Pancreas (tissue), 10 donors: ENCODE measurements at places on chromosomes 2 and 18.

DNA sequence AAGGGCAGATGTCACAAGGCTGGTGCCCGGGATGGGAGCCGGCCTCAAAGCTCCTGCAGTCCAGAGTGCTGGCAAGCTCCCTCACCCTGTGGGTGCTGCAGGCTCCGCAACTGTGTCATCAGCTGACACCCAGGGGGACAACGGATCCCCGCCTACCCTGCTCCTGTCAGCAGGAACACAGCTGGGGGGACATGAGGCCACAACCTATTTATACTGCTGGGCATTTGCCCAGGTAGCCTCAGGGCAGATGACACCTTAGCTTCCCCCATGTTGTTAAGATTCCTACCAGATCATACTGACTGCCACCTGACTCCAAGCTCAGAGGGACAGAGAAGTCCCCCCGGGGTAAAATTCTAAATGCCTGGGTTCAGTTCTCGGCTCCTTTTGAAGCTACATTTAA is 1.2 kb downstream of the ANKRD23 start:
- H3K4me3 ChIP-seq: no peak overlapping the region
- H3K4me1 ChIP-seq: no peaks in the 10 kb centered on the region
- no peak overlapping the region for H3K27ac ChIP-seq
- peak; percentile 13 for DNase-seq

DNA sequence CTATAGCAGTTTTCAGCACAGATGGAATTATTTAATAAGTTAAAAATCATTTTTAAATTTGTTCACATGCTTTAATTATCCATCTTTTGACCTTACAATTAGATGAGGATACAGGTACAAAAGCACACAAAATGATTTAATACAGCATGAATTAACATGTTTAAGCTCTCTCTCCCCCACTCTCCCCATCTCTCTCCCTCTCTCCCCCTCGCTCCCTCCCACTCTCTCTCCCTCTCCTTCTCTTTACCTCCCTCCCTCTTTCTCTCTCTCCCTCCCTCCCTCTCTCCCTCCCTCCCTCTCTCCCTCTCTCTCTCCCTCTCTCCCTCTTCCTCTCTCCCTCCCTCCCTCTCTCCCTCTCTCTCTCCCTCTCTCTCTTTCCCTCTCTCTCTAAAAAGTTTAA is 7.6 kb downstream of the NBAS start:
- H3K27me3 ChIP-seq: no peaks in the 10 kb centered on the region
- H3K36me3 ChIP-seq: no peaks in the 10 kb centered on the region
- peaks cover 13% of the 10 kb centered on the region for H3K4me1 ChIP-seq
- DNase-seq: no peak
- no peak overlapping the region for H3K27ac ChIP-seq

GRCh38 chr2:197273485-197273884 is 37.1 kb downstream of the ANKRD44 start:
- DNase-seq: peak; percentile 73
- peak overlapping the region; percentile 43 for H3K27ac ChIP-seq
- no peaks in the 10 kb centered on the region for H3K36me3 ChIP-seq
- H3K27me3 ChIP-seq: no peaks in the 10 kb centered on the region
- no peak overlapping the region for H3K4me3 ChIP-seq

- H3K4me1 ChIP-seq: no peaks in the 10 kb centered on the region
- H3K4me3 ChIP-seq: no peak overlapping the region
- DNase-seq: no peak
- H3K27me3 ChIP-seq: no peaks in the 10 kb centered on the region
- H3K27ac ChIP-seq: no peak overlapping the region
- no peaks in the 10 kb centered on the region for H3K36me3 ChIP-seq
Measured at GRCh38 chr2:46079985-46080560, 217.1 kb upstream of the EPAS1 start.

GRCh38 chr2:104504331-104505073 is 349.4 kb upstream of the POU3F3 start:
- no peak overlapping the region for H3K4me3 ChIP-seq
- H3K27ac ChIP-seq: no peak overlapping the region
- H3K36me3 ChIP-seq: no peaks in the 10 kb centered on the region
- DNase-seq: no peak

DNA sequence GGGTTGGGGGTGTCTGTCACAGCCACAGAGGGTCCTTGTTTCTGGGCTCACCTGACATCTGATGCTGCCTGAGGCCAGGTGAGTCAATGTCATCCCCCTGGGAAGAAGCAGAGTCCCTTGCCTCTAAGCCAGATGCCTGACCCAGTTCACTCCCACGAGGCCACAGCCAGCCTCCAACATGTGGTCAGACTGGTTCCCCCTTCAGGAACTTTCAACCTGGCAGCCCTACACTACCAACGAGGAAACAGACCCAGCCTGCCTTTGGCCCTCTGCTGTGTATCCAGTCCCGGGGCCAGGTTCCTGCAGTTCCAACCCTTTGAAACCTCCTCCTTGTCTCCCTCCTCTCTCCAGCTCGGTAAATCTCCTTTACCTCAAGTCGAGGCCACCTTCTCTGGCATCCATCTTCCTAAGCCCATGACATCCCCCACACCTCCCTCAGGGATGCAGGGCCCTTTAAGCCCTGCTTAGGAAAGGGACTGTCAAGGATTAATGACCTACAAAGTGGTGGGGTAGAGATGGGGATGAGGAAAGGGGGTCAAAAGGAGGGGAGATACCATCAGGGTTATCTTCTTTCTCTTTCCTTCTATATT is 49.2 kb upstream of the SMAD2 start:
- no peaks in the 10 kb centered on the region for H3K27me3 ChIP-seq
- DNase-seq: no peak
- H3K36me3 ChIP-seq: no peaks in the 10 kb centered on the region
- H3K27ac ChIP-seq: no peak overlapping the region

DNA sequence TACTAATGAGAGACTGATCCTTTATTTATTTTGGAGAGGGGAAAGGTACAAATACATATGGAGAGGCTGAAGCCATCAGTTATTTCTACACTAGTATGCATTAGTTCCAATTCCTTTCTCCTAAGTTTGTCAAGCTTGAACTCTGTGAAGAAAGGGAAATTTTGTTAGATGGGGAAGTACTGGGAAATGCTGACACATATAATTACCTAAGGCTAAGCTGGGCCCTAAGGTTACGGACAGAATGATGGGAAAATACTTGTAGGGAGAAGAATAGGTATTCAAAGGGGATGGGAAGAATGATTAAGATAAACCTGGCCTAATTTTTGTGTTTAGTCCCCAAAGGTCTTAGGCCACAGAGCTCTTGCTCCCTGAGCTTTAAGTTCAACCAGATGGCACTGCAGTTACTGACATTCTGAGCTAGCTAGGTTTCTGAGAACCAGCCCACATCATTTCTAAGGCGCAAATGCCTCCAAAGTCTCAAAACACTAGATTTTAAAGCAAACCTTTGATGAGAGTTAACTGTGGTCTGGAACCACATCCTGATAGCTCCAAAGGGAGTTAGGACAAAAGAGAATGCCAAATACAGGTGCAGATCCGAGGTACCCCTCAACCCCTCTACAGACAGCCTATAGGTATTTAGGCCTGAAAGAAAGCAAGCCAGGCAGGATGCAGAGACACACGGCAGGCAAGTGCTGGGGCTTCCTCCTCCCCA is 2.7 kb downstream of the TMEM163 start:
- no peak overlapping the region for H3K27ac ChIP-seq
- no peaks in the 10 kb centered on the region for H3K27me3 ChIP-seq
- H3K36me3 ChIP-seq: no peaks in the 10 kb centered on the region
- H3K4me1 ChIP-seq: no peaks in the 10 kb centered on the region
- H3K4me3 ChIP-seq: peak overlapping the region; percentile 88
- DNase-seq: no peak

DNA sequence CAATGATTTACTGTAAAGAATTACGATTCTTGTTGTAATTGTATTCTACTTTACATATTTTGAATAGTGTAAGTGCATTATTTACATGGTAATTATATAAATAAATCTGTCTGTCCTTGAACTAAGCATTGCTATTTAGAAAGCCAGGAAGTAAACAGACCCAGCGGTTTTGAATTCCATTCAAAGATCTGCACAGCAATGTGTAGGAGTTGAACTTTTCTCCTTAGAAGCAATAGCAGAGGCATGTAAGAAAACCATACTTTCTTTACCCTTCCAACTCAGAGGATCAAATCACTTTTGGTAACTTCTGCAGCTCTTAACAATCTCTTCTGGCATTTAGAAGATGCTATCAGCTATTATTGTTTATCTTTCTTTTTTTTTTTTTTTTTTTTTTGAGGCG is 109.2 kb upstream of the VRK2 start:
- no peaks in the 10 kb centered on the region for H3K4me1 ChIP-seq
- H3K27ac ChIP-seq: no peak overlapping the region
- DNase-seq: no peak

GRCh38 chr2:158211502-158211901 is 109.8 kb downstream of the UPP2 start:
- H3K27ac ChIP-seq: no peak overlapping the region
- DNase-seq: no peak
- H3K36me3 ChIP-seq: no peaks in the 10 kb centered on the region
- H3K27me3 ChIP-seq: no peaks in the 10 kb centered on the region

- no peaks in the 10 kb centered on the region for H3K27me3 ChIP-seq
- no peaks in the 10 kb centered on the region for H3K36me3 ChIP-seq
- no peak for DNase-seq
- H3K4me1 ChIP-seq: peaks cover 11% of the 10 kb centered on the region
- H3K27ac ChIP-seq: no peak overlapping the region
Measured at GRCh38 chr2:26691161-26691560, 1.4 kb upstream of the KCNK3 start.

DNA sequence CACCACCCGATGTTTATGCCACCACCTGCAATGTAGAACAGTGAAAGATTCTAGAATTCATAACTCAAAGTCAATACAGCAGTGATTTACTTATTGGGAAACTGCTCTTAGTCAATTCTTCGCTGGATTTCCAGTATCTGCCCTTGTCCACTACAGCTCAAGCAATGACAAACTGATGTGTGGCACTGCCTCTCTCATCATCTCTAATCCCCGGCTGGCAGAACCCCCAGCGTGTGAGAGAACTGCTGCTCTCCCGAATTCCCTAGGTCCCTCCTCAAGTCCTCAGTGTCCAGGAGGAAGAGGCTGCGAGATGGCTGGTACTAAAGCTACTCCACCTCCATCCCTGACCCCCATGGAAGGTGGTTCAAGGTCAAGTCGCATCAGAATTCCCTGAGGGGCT is 1.6 kb downstream of the TXNL4A start:
- no peak for DNase-seq
- peak overlapping the region; percentile 84 for H3K4me3 ChIP-seq
- H3K4me1 ChIP-seq: no peaks in the 10 kb centered on the region
- H3K27ac ChIP-seq: no peak overlapping the region
- no peaks in the 10 kb centered on the region for H3K27me3 ChIP-seq
- H3K36me3 ChIP-seq: no peaks in the 10 kb centered on the region

DNA sequence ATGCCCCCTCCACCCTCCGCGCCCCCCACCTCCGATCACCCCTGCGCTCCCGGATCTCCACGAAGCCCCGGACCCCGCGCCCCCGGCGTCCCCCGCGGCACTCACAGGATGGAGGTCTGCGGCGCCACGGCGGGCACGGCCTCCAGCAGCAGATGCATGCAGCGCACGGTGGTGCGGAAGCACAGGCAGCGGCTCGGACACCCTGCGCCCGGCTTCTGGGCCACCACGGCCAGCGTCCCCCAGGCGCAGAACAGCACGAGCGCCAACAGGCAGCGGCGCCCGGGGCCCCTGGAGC is 217 bp downstream of the PXDN start:
- H3K27ac ChIP-seq: no peak overlapping the region
- H3K4me3 ChIP-seq: no peak overlapping the region
- no peaks in the 10 kb centered on the region for H3K36me3 ChIP-seq
- H3K4me1 ChIP-seq: no peaks in the 10 kb centered on the region
- DNase-seq: peak; percentile 59
- H3K27me3 ChIP-seq: no peaks in the 10 kb centered on the region

- no peaks in the 10 kb centered on the region for H3K4me1 ChIP-seq
- H3K27ac ChIP-seq: no peak overlapping the region
- no peak for DNase-seq
- H3K4me3 ChIP-seq: no peak overlapping the region
- no peaks in the 10 kb centered on the region for H3K27me3 ChIP-seq
Measured at GRCh38 chr2:191389288-191389687, 144.1 kb downstream of the MYO1B start.

GRCh38 chr2:141528990-141529389 is 601.8 kb downstream of the LRP1B start:
- H3K27me3 ChIP-seq: no peaks in the 10 kb centered on the region
- peaks cover 9% of the 10 kb centered on the region for H3K4me1 ChIP-seq
- no peaks in the 10 kb centered on the region for H3K36me3 ChIP-seq

- no peaks in the 10 kb centered on the region for H3K4me1 ChIP-seq
- H3K36me3 ChIP-seq: no peaks in the 10 kb centered on the region
- H3K27ac ChIP-seq: peak overlapping the region; percentile 11
- no peak overlapping the region for H3K4me3 ChIP-seq
- no peaks in the 10 kb centered on the region for H3K27me3 ChIP-seq
Measured at GRCh38 chr2:237315170-237315828, 98.7 kb downstream of the COL6A3 start.

GRCh38 chr18:48862678-48863270 is 88.0 kb downstream of the SMAD7 start:
- no peaks in the 10 kb centered on the region for H3K4me1 ChIP-seq
- H3K36me3 ChIP-seq: no peaks in the 10 kb centered on the region
- H3K4me3 ChIP-seq: no peak overlapping the region

DNA sequence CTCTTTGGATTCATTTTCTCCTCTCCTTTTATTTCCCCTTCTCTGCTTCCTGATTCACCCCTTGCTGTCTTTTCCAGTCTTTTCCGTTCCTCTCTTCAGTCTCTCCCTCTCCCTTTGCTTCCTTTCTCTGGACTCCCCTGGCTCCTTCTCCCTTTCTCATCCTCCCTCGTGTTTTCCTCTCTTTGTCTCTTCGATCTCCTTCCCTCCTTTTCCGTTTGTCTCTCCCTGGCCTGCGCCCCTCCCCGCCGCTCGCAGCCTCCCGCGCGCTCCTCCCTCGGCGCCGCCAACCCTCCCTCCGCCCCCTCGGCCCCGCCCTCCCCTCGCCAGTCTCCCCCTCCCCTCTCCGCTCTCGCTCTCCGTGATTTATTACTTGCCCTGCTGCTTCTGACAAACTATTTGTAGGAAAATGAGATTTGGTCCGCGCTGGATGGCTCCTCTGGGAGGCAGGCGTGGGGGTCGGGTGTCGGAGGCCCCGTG is 46.0 kb upstream of the PAX8 start:
- no peaks in the 10 kb centered on the region for H3K27me3 ChIP-seq
- no peaks in the 10 kb centered on the region for H3K36me3 ChIP-seq

- no peaks in the 10 kb centered on the region for H3K36me3 ChIP-seq
- H3K27me3 ChIP-seq: no peaks in the 10 kb centered on the region
- H3K27ac ChIP-seq: peak overlapping the region; percentile 82
- peak; percentile 80 for DNase-seq
- H3K4me1 ChIP-seq: peaks cover 26% of the 10 kb centered on the region
- no peak overlapping the region for H3K4me3 ChIP-seq
Measured at GRCh38 chr2:235025800-235026536, 74.2 kb downstream of the SH3BP4 start.
